ENCODE measurements at places on chromosomes 3 and 15.

- peak; percentile 95 for DNase-seq
These were observed 36.6 kb downstream of the ATP6V1A start for GRCh38 chr3:113783463-113783862.

- no peak for DNase-seq
These were observed 517.3 kb downstream of the MECOM start for GRCh38 chr3:169146179-169146665.

DNA sequence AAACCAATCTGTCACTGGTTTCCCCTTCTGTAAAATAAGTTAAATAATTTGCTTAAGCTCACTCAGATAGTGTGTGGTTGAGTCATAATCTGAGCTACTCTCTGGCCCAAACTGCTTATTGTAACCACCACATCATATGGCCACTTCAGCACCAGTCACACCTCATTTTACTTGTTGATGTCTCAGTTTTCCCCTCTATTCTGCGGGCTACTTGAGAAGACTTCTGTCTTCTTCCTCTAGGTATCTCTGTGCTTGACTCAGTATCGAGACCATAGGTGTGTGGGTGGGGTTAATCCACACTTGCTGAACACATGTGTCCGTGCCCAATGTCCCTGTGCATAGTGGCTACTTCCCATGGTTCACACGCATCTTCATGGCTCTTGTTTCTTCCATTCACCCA is 32.9 kb downstream of the CRYGS start:
- DNase-seq: no peak

DNA sequence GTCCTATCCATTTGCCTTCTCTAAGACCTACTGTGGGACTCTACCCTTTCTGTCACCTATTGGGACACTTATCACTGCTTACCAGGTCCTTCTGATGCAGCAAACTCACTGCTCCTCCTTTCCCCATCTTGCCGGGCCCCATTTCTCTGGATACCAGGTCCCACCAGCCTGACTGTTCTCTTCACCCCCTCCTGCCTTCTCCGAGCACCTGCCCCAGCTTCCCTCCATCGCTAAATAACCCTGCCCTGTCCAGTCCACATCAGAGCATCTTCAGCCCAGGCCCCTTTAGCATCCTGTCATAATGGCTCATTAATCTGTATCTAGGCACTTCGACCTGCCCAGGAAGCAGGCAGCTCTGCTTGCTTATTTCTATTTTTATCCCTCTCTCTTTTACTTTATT is 74.7 kb downstream of the CRYGS start:
- DNase-seq: no peak

DNA sequence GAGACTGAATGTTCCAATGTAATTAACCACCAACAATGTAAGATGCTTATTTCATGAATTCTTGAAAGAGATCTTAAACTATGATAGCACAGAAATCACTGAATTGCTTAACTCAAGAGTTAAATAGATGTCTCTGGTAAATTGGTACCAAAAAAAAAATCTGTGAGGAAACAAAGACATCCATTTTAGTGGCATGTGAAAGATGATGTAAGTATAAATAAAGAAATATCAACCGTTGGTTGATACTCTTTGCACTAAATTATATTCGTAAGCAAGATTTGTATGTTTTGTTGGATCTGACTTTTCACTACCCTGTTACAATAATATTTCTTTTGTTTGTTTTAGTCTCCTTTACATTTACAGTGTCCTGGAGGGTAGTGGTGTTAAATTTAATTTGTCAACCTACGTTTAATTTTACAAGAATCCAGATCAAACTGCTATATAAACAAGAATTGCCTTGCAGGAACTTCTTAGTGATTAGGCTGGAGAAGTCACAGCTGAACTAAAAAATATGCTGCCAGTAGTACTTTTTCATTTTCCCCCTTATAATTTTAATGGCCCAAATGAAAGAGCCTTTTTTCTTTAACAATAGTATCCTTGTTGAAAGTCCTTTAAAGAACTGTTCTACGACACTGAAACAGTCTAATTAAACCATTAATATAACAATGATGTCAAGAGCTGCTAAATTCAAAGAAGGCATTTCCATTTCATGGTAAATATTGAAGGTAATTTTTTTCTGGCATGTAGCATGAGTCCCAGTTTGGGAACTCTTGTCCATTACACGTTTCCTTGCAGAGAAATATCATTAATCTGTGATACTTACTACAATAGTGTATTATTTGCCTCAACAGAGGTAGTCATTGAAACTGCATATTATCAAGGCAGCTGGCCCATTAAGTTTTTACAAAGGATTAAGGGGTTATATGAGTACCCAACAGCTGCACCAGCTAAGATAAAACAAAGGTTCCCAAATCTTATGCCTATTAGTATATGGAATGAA is 109.6 kb upstream of the PHLDB2 start:
- no peak for DNase-seq

DNA sequence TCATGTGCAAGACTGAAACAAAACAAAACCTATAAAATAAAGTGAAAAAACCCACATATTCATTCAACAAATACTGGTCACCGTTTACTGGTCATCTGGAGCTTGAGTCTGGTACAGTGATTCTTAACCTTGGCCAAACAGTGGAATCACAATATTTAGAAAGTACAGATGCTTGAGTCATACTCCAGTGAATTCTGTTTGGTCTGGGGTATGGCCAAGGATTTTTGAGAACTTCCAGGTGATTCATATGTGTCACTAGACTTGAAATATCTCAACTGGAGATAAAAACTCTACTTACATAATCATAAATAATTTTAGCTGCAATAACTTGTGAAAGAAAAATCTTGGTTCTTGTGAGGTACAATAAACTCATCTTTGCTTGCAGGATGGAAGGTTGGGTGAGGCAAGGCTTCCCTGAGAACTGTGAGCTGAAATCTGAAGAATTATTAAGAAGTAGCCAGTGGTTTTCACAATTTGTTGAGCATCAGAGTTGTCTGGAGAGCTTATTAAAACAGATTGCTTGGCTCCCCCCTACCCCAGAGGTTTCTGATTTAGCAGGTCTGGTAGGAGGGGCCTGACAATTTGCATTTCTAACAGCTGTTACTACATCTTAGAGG is 9.6 kb downstream of the NEK11 start:
- DNase-seq: peak; percentile 19

DNA sequence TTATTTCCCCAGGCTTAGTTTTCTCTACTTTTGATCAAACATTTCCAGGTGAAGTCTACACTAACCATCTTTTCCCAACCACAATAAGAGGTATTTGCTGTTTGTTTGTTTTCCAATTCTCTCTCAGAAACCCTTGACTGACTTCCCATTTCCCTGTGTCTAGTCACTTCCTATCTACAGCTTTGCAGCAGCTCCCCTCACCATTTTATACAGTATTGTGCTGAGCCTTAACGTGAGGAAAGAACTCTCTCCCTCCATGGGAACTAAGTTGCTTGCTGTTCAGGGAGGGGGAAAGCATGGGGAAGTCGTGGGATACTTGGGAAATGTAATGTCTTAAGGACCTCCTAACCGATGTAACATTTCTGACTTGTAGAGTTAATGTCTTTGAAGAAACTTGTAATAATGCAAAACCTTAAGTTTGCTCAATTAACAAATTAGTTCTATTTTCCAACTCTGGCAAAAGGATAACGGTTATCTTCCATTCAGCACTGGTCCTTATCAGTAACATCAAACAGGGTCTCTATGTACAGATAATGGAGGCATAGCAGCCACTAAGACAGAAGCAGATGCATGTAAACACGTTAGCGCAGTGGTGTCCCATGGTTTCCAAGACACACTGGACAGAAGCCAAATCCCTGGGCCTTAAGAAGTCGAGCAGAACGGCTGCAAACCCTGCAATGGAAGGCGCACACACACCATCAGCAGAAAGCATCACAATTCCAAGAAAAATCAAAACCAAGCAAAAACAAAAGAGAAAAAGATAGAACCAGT is 39.7 kb downstream of the NPTN start:
- DNase-seq: no peak

- DNase-seq: no peak
These were observed 38.2 kb downstream of the SPATA12 start for GRCh38 chr3:57098418-57099310.

GRCh38 chr3:54042259-54042823 is 80.0 kb upstream of the CACNA2D3 start:
- DNase-seq: no peak

DNA sequence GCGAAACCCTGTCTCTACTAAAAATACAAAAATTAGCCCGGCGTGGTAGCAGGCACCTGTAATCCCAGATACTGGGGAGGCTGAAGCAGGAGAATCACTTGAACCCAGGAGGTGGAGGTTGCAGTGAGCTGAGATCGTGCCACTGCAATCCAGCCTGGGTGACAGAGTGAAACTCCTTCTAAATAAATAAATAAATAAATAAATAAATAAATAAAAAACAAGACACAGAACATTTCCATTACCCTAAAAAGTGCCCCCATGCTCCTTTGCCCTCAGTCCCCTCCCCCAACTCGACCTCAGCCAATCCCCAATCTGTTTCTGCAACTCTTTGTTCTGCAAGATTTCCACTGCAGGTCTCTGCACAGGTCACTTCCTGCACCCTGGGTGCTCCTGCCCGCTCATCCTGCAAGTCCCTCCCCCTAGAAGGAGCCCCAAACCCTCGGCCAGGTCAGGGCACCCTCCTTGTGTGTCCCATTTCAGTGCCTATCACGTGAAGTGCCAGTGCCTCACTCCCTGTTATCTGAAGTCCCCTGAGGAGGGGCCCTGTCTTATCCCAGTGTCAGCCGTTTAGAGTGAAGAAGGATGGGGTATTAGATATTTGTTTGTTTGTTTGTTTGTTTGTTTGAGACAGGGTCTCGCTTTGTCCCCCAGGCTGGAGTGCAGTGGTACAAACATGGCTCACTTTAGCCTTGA is 1.1 kb downstream of the FAM240A start:
- DNase-seq: no peak

DNA sequence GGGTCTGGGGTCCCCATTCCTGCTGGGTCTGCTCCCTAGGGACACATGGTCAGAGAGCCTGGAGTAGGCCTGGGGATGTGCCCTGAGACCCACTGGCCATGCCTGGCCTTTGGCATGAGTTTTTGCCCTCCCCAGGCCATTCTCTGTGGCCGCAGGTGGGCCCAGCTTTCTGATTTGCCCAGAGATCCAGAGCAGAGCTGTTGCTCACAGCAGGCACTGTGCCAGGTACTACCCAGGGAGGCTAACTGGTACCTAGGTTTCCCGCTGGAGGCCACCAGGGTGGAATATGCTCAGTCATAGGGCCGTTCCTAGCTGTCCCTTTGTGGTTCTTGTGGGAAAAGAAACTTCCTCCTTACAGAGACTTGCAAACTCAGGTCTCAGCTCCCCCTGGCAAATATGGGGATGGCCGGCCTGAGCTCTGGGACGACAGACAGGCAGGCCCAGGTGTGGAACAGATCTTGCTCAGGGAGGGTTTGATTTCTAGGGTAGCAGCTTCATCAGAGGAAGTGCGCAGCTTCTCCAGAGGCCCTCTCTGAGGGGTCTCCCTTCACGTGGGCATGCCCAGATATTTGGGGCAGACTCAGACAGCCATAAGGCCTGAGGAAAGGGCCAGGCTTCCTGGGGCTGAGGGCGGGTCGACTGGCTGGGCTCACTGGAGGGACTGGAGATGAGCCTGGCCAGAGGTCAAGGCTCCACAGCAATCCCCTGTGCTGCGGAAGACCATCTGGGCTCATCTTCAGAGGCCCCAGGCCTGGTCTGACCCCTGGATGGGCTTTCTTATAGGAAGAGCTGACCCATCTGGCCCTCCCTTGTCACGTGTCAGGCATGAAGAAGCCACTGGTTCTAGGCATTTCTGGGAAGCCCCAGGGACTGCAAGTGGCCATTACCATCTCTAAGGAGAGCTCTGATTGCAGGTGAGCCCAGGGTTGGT is 28.0 kb downstream of the ACAA1 start:
- DNase-seq: no peak

DNA sequence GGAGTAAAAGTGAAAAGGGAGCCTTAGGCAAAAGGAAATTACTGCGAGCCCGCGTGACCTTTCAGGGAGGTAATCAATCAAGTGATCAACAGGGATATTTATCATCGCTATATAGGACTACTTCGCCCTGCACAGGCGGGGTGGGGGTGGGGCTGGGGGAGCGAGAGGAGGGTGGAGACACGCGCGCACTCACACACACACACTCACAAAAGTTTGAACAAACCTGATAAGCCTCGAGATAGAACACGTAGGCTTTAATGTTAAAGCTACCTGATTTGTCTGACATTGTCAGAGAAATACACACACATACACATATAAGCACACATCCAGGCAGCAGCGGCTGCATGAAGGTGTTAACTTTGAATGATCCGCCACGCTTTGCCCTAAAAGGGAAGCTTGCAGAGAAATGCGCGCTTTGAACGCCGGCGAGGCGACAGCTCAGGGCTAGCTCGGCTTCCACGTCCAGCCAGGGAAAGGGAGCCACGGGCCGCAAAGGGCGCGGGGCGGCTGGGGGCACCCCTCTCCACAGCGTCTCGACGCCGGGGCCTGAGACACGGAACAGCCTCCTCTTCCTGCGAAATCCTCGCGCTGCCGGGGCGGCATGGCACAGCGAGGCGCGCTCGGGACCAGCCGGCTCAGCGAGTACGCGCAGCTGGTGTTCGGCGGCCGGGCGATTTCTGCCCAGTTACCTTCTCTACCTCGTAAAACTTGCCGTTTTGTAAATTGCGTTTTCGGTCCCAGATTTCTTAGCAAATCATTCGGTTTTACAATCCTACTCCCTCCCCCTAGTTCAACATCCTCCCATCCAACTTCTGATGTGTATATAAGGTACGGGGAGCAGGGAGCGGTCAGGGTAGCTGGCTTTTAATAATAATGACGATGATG is 4.8 kb upstream of the MECOM start:
- no peak for DNase-seq

DNA sequence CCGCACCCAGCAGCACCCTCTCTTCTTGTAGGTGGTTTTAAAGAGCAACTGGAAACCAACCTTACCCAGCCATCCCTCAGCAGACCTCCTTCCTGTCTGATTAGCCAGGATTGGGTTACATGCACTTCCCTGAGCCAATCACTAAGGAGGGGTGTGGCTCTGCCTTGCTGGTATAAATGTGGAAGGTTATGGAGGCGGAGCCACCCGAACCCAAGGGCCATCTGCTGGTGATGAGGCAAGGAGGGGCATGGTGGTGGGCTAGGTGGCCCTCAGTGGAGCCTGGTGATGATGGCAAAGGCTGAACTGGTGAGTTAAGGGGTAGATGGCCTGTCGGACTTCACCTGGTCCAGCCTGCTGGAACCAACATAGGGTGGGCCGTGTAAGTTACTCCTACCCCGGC is 39.8 kb downstream of the CCDC33 start:
- DNase-seq: no peak

DNA sequence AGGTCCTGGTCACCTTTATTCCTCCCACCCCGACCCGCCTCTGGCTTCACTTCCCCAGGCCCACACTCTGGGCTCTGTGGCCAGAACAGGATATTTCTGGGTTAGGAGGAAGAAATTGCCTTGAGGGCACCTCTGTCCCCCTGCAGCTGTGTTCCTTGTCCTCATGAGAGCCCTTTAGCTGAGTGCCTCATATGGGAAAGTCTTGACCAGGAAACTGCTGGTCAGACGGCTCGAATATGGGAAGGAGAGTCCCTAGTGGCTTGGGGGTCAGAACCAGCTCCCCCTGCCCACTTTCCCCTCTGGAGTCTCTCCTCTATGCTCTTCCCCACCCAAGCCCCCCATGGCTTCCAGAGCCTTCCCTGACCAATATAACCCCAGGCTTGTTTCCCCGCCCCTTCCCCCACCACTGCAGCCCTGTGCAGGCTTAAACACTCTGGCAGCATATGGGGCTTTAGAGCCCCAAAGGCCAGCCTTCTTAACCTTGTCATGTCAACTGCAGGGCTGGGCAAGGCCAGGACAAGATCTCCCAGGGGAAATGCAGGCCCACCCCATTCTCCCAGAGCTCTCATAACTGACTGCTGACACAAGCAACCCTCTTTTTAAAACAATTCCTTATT is 36.4 kb downstream of the SEC22C start:
- DNase-seq: no peak
